ENCODE measurements at places on chromosomes 13 and 19.

- DNase-seq: peak; percentile 81
These were observed at the start of gene PEX11G for GRCh38 chr19:7488736-7489353. PEX11G (minus strand) TSS chr19:7489035; CDS start chr19:7489010, 25 bp downstream.

GRCh38 chr19:20038358-20039202, 725 bp downstream of the ZNF682 start:
- DNase-seq: no peak

DNA sequence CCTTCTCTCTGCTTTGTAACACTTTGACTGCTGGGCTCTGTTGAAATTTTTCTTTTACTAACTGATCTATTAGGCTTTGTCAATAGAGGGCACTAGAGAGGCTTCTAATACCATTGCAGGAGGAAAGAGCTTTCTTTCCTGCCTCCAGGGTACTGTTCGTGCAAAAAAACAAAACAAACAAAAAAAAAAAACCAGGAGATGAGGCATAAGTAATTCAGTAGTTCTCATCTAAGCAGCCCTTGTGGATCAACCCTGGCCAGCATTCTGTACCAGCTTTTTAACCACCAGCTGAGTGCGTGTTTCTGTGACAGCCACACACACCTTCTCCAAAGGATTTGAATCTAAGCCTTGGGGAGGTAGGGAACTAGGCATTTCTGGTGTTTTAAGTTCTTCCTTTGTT, 1707.6 kb upstream of the SLC10A2 start:
- DNase-seq: peak; percentile 9

GRCh38 chr13:73365681-73366080, 306.9 kb downstream of the KLF5 start:
- no peak for DNase-seq

DNA sequence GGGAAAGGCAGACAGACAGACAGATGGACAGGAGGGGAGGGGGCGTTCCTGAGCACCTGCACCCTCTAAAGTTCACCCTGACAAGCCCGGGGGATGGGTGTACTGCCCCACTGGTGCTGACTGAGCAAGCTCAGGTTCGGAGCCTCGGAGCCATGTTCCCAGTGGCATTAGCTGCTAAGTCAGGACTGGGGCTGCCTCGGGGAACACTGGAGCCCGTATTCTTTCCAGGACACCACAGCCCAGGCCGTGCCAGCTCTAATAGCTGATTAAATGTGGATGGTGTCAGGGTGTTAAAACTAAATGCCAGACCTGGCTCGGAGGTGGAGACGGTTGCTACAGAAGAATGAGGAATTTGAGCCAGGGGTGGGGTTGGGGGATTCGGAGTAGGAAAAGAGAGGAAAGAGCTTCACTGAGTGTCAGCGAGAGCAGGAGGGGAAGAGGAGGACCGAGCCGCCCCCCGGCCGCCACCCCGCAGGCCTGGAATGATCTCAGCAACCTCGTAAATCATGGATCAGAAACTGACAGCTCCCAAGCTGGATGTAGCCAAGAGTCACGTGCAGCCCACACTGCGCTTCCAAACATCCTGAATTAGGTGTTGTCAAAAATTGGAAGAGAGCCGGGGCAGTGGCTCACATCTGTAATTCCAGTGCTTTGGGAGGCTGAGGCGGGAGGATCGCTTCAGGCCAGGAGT, 10.4 kb downstream of the MAP2K2 start:
- DNase-seq: no peak

DNA sequence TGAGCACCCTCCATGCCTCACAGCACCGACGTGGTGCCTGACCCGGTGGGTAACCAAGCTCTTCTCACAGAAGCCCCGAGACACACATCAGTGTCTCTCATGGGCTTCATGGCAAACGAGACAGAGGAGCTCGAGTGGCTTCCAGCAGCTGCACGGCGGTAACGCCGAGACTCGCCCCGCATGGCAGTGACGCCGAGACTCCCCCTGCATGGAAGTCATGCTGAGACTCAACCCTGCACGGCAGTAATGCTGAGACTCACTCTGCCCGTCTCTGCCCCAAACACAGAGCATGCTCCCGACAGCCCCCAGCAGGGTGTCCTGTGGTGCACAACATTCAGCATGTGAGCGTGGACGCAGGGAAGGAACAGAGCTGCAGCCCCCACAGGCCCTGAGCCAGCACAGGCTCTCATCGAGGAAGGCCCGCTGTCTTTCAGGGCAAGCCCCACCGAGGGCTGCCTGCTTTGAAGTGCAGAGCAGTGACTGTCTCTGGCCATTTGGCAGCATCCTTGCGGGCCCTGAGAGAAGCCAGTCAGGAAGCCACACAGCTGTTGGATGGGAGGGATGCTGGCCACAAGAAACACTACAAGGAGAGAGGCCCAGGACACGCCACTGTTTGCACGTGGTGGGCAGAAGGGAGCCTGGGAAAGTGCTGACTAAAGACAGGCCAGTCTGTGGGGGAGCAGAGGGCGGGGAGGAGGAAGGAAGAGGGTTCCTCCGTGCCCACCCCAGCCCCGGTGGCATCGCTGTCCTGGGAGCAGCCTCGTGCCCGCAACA, 9.5 kb downstream of the GAS6 start:
- DNase-seq: peak; percentile 89

- no peak for DNase-seq
These were observed 15.3 kb downstream of the WDFY2 start for GRCh38 chr13:51599444-51600176.
